GM12892 (cell line): ENCODE measurements at places on chromosomes 4 and X.

DNA sequence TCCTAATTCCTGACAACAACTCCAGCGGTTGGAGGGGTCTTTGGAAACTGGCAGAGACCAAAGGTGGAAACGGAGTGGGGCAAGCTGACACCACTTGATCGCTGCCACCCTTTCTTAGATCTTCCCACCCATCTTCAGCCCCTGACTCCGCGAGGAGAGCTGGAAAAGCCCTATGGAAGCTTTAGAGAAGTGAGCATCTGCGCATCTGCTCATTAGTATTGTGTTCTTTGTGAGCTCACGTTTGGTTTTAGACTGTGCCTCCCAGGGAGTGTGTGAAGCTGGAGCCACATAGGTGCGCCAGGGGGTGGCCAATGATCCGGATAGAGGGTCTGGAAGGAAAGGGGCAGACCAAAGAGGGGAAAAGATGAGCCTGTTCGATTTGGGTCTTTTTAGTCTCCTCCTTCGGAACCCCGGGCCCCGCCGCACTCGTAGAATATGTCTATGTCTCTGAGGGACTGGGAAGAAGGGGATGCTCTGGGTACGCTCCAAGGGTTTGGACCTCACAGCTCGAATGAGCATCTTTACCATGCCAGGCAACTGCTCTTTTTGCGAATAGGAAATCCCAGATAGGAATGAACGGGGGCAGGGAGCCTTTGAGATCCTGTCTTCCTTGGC is 578 bp upstream of the DKK2 start:
- DNase-seq, result no peak

GRCh38 chr4:36351082-36351666 is 69.8 kb downstream of the DTHD1 start:
- no peak for DNase-seq

DNA sequence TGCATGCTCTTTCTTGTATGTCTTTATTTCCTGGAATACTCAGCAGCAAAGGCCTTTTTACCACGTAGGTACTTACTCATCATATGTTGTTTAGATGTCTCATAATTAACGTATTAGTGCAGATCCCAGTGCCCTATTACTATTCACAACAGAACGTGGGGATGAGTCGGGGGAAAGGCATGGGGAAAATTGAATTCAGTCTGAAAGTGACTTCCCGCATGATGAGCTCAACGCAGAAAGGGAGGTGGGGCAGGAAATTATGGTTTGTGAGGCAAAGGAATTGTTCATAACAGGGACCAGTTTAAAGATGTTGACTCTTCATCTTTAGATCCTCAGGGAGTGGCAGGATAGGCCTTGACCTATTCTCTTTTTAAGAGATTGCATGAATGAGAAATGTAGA is 2.0 kb upstream of the TMPRSS11D start:
- no peak for DNase-seq

DNA sequence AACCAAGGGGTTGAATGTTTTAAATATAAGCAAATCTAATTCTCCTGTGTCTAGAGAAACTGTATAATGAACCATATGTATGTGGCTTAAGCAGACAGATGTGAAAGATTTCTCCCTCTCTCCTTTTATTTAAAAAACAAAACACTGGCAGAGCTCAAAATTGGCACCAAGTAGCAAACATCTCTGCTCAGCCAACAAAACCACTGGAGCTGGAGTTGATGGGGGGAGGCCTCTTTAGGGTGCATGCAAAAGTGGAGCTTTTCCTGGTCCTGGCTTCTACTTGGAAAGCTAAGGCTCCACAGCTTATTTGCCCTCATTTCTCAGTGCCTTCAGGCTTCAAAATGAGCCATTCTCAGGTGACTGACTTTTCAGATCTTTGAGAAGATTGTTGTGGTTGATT is 95.6 kb downstream of the REPS2 start:
- DNase-seq, result no peak

DNA sequence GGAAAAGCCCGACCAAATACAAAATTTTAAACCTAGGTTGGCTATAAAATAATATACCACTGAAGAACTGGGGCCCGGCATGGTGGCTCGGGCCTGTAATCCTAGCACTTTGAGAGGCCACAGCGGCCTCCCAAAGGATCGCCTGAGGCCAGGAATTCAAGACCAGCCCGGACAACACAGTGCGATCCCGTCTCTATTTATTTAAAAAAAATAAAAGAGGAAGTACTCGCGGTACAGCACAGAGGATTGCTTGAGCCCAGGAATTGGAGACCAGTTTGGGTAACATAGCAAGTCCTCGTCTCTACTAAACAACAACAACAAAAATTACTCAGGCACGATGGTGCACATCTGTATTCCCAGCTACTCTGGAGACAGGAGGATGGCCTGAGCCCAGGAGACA is 44.8 kb upstream of the CDKN2AIP start:
- no peak for DNase-seq

- DNase-seq, result no peak
Measured at GRCh38 chrX:152259150-152259549, 120.8 kb upstream of the MAGEA10 start.

GRCh38 chr4:128009428-128009827 is 44.2 kb downstream of the ABHD18 start:
- no peak for DNase-seq
